ENCODE measurements at places on chromosomes 2 and 18.

DNA sequence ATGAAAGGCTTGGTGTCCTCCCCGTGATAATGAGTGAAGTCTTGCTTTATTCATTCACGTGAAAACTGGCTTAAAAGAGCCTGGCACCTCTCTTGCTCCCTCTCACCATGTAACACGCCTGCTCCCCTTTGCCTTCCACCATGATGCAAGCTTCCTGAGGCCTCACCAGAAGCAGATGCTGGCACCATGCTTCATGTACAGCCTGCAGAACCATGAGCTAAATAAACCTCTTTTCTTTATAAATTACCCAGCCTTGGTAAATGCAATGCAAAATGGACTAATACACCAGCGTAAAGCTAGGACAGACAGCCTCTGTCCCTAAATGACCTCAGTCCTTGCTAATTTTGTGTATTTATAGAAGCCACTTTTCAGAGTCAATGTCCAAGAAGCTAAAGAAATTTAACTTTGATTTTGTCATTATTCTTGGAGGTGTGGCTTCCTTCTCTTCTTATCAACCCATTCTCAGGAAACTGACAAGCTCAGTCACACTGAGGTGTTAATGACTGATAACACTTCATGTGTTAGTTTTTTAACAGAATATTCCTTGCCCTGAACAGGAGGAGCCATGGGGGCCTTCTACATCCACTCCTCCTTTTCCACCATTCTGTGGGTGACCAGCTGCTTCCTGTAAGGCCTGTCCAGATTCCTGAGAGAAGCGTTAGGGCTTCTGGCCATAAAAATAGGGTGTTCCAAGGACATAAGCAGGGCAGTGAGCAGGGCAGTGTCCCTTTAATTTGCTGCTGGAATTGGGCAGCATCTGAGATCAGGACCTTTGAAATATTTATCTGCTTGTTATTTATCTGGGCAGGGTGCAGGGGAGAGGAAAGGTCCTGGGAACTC lies 38.0 kb upstream of the EPAS1 start:
- no peak for DNase-seq

DNA sequence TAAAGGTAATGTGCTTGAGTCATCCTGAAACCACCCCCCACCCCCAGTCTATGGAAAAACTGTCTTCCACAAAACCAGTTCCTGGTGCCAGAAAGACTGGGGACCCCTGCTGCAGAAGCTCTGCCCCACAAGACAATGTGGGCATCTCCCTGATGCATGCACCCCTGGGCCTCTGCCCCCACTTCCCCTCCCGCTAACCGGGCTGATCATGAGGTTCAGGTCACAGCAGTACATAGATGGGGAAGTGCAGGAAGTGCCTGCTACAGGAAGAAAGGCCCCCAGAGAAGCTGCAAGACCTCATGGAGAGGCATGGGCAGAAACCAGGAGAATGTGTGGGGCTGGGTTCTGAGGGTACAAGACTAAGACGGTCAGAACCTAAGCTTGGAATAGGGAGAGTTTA lies 243.4 kb upstream of the ID2 start:
- DNase-seq = no peak

- DNase-seq = no peak
Measured at GRCh38 chr2:161265874-161266273, 42.4 kb upstream of the PSMD14 start.

- no peak for DNase-seq
Measured at GRCh38 chr2:231523451-231524285, 6.6 kb downstream of the NMUR1 start.

DNA sequence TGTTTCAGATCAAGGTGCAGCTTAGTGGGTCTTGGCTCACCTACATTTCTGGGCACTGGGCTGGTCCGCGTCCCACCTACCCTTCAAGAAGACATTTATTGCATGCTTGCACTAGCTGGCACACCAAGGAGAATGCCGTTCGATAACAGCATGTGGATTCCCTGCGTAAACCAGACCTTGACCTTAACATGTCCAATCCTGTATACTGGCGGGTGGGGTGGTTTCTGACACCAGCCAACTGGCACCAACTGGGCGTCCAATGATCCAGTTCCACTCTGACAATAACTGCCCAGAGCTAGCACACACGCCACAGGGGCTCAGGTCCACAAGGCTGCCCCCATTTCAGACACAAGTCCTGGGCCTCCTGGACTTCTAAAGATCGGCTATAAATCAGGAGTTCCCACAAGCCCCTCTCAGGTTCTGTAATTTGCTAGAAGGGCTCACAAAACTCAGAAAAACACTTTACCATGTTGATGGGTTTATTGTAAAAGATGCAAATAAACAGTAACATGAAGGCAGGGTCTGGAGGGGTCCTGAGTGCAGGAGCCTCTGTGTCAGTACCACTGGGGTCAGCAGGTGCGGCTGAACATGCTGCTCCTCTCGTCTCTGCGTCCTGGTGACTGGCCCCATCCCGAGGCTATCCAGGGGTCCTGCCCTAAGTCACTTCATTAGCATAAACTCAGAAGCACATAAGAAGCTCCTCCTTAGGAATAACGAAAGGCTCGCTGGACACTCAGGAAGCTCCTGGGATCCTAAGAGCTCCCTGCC lies 161.8 kb downstream of the HDAC4 start:
- no peak for DNase-seq

GRCh38 chr2:180359522-180360282 lies 352.6 kb upstream of the CWC22 start:
- no peak for DNase-seq

DNA sequence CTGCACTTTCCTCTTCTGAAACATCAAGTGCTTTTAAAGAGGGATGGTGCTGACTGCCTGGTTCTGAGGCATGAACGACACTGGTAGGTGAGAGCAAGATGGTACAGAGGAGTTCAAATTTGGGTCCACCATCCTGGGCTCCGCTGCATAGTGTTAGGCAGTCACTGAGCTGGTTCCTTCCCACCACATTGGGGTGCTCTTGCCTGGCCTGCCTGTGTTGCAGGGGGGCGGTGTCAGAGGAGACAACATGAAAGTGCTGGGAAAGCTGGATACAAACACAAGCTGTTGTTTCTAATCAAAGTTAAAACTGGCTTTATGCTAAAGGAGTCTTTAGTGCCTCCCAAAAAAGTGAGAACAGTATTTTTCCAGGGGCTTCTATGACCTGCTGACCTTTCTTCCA lies 258.1 kb downstream of the GBX2 start:
- DNase-seq = no peak

- no peak for DNase-seq
Measured at GRCh38 chr2:237669283-237669627, 41.9 kb downstream of the LRRFIP1 start.

GRCh38 chr2:158718851-158719250 lies 76.3 kb upstream of the DAPL1 start:
- DNase-seq = no peak

DNA sequence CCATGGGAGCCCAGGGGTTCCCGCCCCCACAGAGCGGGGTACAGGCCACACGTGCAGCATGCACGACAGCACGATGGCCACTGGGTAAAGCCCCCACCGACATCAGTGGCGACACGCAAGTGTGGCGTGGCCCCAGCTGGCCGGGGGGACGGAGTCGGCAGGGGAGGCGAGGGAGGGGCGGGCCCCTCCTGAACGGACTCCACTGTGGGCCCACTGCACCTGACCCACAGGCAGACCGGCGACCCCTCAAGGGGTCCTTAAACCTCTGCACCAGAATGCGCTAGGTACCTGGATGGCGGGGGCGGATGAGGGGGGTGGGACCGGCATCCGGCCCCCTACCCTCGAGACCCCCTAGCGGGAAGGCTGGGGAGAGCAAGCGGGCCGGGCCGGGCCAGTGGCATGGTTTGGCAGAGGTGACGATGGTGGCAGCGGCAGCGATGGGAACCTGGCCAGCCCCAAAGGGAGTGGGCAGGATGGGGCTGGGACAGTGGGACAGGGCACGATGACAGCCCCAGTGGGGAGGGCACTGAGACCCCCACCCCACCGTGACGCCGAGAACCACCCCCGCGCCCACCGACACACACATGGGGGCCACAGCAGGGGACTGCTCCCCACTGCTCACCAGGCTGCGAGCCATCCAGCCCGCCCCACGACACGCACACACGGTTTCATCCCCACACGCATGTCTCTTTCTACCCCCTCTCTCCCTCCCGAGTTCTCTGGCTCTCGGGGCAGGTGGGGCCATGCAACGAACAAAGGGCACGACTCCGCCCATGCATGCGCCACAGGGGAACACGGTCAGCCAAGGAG lies 91.9 kb upstream of the ANKRD30BL start:
- DNase-seq = no peak

DNA sequence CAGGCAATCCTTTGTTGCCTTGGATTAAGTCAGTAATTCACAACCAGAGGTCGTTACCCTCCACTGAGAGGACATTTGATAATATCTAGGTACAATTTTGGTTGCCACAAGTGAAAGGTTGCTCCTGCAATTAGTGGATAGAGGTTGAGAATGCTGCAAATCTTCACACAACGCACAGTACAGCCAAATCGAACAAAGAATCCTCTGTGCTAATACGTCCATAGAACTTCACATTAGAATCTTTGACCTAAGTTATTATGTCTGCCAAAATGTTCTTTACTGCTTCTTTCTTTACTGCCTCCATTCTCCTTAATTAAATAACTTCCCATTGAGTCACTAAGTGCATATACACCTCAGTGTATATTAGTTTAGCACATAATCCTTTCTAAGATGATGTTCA lies 879.5 kb downstream of the TRIB2 start:
- no peak for DNase-seq

DNA sequence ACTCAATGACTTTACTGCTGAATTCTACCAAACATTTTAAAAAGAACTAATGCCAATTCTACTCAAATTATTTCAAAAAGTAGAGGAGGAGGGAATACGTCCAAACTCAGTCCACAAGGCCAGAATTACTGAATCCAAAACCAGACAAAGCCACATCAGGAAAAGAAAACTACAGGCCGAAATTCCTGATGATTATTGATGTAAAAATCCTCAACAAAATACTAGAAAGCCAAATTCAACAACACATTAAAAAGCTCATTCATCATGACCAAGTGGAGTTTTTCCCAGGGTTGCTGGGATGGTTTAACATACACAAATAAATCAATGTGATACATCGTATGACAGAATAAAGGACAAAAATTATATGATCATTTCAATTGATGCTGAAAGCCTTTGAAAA lies 103.9 kb upstream of the UBE2E3 start:
- no peak for DNase-seq

GRCh38 chr2:200125444-200126284 lies 170.3 kb downstream of the MAIP1 start:
- no peak for DNase-seq

DNA sequence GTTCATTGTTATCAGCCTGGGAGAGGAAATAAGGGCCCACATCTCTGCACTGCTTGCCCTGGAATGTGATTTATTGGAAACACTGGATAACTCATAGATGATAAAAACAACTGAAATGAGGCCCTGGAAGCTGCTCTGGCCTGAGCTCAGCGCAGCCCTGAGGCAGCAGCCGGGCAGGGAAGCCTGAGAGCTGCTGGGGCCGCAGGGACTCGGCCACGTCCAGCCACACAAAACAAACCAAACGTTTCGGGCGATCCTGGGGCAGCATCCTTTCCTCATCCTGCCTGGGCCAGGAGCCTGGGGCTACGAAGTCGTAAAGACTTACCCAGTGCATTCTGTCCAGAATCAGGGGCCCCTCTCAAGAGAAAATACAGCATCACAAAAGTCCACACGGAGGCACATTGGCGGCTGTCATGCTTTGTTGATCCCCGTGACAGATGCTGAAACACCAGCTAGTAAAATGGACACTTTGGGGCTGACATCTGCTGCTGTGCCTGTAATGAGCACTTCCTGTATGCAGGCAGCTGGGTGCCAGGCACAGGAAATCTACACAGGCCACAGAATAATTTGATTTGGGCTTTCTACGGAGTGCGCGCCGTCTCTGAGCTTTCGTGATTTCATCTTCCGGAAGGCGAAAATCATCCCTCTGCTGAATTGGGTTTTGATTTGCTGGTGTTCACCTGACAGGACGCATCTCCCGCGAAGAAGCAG lies 250.6 kb downstream of the EIPR1 start:
- DNase-seq = no peak

DNA sequence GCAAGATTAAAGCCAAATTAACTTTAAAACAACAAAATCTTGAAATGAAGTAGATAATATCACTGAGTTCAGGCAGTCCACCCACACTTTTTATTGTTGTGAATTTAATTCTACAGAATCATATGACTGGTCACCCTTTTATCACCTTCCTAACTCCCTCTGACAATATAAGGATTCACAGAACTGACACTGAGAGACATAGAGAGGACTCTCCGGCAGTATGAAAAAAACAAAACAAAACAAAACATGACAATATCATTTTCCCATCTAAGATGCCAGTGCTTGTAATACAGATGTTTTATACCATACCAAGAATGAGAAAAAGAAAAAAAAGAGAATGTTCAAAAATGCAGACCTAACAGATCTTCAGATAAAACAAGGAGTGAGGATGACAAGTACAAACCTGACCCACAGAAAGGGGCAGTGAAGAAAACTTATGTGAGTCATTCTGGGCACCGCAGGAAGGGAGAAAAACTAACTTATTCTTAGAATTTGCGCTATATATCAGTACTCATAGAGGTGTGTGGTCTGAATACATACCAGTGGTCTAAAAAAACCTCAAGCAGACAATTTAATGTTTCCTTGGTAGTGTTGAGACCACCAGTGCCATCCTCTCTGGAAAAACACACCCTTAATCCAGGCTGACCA lies 136.6 kb downstream of the ZAP70 start:
- no peak for DNase-seq

- no peak for DNase-seq
Measured at GRCh38 chr2:150468350-150468960, 19.0 kb downstream of the RND3 start.

DNA sequence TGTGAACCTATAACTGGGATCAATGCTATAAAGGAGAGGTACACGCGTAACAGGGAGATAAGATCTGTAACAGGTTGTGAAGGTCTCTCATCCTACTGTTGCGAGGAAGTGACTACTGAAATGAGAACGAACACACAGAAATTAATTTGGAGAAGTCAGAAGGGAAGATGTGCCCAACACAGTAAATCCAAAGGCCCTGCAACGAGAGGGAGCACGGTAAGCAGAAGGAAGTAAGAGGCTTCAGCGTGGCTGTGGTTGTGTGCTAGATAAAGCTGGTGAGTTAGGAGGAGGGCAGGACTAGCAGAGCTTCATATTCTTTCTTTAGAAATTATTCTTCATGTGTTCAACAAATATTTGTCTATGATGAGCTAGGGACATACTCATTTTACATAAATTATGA lies 2.5 kb upstream of the ATG16L1 start:
- no peak for DNase-seq

GRCh38 chr2:216420367-216421101 lies 8.2 kb downstream of the SMARCAL1 start:
- DNase-seq = no peak

DNA sequence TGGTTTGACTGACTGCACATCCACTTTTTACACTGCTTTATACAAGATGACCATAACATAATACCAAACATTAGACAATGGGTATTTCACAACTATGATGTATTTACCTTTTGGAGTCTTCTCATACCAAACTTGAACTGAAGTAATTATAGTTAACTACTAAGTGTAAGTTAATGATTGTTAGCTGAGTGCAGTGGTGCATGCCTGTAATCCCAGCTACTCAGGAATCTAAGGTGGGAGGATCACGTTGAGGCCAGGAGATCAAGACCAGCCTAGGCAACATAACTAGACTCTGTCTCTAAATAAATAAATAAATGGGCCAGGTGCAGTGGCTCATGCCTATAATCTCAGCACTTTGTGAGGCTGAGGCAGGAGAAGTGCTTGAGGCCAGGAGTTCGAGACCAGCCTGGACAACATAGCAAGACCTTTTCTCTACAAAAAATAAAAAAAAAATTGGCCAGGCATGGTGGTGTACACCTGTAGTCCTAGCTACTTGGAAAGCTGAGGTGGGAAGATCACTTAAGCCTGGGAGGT lies 44.9 kb upstream of the ORC2 start:
- DNase-seq = no peak
